ENCODE measurements at places on chromosomes 4 and X.

DNA sequence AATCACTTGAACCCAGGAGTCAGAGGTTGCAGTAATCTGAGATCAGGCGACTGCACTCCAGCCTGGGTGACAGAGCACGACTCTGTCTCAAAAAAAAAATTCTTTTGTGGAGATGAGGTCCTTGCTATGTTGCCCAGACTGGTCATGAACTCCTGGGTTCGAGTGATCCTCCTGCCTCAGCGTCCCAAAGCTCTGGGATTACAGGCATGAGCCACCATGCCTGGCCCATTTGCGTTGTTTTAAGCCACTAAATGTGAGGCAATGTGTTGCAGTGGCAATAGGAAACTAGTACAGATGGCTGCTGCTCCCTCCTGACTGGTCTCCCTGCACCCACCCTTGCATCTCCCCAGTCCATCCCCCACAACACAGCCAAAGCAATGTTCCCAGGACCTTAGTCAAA is 40.0 kb upstream of the APLN start:
- DNase-seq: no peak

DNA sequence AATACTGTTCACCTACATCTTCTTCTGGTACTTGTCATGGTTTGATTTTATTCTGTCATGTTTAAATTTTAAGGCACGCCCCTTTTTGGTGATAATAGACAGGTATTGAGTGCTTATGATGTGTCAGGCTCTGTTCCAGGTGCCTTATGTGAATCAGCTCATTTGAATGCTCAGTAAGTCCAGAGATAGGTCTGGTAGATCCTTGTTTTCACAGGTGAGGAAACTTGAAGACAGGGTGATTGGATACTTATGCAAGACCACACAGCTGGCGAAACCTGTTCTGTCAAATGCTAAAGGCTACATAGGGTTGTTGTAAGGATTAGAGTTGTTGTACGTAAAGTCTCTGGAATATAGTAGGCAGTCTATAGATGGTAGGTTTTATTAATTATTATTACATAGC is 9.6 kb upstream of the SLC25A14 start:
- DNase-seq: no peak

GRCh38 chr4:103934178-103934789 is 214.5 kb upstream of the TACR3 start:
- no peak for DNase-seq

GRCh38 chr4:109462297-109462696 is 28.7 kb downstream of the SEC24B start:
- DNase-seq: no peak

GRCh38 chr4:6916587-6917460 is 7.2 kb downstream of the TBC1D14 start:
- DNase-seq: peak; percentile 45

DNA sequence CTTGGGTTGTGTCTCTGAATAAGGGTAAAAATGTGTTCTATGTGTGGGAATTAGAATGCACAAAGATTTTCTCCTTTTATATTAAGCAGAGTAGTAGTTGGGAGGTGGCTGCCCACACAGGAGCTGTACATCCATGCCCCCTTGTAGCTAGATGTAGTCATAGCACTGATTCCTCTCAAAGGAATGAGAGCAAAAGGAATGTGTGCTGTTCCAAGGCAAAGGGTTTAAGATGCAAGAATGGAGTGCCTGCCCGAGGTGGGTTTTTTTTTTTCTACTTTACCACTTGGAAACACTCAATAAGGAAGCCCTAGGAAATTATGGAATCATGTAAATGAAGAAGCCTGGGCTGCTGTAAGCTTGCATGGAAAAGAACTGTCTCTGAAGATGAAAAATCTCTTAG is 2183.2 kb upstream of the AGA start:
- DNase-seq: no peak

GRCh38 chr4:156950090-156950489 is 21.5 kb downstream of the PDGFC start:
- DNase-seq: no peak

- no peak for DNase-seq
These were observed at the start of gene TRO for GRCh38 chrX:54920610-54921426. TRO (plus strand) TSS chrX:54920824; CDS start chrX:54922247, 1,423 bp downstream.

DNA sequence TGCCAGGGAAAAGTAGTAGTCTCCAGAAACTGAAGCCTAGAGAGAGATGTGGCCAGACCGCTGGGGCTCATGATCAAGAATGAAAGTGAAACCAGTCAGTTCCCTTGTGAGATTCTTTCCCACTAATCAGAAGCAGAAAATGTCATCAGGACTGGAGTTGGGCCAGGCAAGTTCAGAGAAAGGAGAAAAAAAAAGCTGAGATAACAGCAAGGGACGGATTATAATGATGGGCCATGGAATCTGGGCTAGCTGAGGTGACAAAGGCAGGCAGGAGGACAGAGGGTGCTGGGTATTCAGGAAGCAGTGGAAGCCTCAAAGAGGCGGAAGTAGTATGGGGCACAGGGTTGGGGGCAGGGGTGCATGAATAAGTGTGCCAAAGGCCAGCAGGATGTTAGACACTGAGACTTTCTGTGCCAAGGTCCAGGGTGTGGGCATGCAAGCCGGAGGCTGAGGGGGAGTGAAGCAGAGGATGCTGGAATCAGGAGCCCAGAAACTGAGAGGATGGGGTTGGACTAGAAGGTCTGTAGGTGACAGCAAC is 2.5 kb downstream of the CXorf38 start:
- DNase-seq: no peak

GRCh38 chr4:30103455-30103854 is 616.7 kb upstream of the PCDH7 start:
- no peak for DNase-seq

DNA sequence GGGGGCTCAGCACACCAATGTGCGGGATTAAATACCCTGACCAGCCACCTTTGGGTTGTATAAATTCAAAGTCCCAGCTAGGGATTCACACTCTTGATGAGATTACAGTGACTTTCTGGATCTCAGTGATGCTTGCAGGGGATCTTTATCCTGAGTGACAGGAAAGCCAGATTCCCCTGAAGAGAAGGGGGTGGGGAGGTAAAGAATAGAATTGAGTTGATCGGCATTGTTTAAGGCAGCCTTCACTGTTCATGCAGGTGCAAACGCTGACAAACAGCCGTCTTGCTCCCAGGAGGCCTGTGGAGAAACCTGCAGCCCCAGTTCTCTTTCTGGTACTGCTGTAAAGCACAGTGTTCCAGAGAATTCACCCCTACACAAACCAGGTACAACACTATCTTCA is 19.0 kb downstream of the CXXC4 start:
- no peak for DNase-seq

DNA sequence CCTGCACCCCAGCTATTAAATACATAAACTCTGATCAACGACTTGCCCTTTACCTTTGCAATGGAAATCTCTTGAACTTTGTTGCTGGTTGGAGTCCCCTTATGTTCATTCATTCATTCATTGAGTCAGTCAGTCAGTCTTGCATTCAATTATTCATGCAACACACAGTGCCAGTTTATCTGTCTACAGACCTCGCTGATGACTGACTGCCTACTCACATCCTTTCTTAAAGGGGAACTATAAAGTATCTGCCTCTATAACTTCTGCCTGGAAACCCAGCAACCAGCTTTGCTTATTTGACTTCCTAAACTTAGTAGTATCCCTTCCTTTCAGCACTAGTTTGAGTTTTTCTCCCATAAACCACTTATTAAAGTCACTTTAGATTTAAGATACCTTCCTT is 620.8 kb upstream of the ADGRL3 start:
- no peak for DNase-seq

- no peak for DNase-seq
These were observed 25.3 kb downstream of the DCX start for GRCh38 chrX:111386615-111387233.

- no peak for DNase-seq
These were observed 91.3 kb downstream of the PPP1R2C start for GRCh38 chrX:42686706-42687105.

GRCh38 chr4:65510976-65511375 is 159.3 kb downstream of the EPHA5 start:
- no peak for DNase-seq

DNA sequence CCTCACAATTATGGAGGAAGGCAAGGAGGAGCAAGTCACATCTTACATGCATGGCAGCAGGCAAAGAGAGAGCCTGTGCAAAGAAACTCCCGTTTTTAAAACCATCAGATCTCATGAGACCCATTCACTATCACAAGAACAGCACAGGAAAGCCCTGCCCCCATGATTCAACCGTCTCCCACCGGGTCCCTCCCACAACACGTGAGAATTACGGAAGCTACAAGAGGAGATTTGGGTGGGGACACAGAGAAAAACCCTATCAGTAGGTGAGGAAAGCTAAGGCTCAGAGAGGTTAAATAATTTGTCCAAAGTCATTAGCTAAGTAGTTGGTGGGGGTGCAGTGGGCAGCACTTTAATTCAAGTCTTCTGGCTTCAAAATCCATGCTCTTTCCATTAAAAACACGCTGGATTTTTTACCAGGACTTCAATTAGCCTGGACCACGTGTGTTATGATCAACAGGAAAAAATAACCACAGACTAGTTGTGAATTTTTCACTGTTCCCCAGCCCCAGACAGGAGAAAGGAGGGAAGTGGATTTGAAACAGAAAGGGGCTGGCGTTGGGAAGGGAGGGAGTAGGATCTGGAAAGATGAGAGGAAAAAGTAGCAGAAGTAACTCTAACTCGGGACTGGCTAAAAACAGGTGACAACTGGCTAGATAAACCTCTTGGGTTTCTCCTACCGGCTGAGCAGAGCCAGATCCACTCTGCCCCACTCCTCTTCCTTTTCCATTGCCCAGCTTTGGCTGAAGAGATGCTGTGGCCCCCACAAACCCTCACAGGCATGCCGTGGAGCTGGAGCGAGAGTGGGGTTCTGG is 986 bp downstream of the MTMR8 start:
- DNase-seq: no peak

GRCh38 chr4:119585771-119586170 is 42.8 kb downstream of the PDE5A start:
- no peak for DNase-seq

- DNase-seq: no peak
These were observed 61.5 kb downstream of the GALNT7 start for GRCh38 chr4:173230062-173230461.

DNA sequence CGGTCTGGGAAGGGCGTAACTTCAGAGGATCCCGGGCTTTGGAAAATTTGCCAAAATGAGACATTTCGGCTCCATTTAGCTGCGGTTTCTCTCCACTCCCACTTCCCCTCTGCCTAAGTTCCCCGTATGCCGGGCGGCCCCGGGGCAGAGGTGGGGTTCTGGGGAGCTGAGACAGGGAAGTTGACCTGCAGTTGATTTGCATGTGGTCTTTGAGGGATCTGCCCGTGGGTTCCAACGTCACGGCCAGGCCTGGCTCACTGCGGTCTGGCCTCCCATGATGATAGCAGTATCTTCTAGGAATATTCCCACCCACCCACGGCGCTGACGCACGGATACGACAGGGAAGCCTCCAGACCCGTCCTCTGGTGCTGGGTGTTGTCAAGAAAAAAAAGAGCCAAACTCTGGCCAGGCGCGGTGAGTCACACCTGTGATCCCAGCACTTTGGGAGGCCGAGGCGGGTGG is 27.3 kb upstream of the CRLF2 start:
- DNase-seq: no peak

GRCh38 chrX:16160729-16161128 is 6.6 kb upstream of the MAGEB17 start:
- no peak for DNase-seq

GRCh38 chr4:98490251-98490650 is 168.2 kb downstream of the TSPAN5 start:
- no peak for DNase-seq

GRCh38 chr4:20997886-20998285 is 297.6 kb downstream of the PACRGL start:
- no peak for DNase-seq

DNA sequence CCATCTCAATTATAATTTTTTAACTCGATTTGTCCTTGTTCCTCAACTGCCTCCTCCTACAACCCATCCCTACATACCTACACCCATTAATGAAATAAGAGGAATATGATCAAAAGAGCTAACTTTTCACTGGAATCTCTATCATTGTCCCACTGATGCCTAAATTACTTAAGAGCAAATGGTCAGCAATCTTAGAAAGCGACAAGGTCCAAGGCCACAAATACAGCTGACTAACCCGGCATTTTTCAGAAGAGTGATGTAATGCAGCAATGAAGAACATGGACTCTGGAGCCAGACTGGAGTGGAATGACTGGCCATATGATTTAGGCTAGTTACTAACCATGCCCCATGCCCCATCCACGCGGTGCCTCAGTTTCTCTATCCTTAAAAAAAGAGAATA is 56.2 kb downstream of the PPA2 start:
- no peak for DNase-seq

DNA sequence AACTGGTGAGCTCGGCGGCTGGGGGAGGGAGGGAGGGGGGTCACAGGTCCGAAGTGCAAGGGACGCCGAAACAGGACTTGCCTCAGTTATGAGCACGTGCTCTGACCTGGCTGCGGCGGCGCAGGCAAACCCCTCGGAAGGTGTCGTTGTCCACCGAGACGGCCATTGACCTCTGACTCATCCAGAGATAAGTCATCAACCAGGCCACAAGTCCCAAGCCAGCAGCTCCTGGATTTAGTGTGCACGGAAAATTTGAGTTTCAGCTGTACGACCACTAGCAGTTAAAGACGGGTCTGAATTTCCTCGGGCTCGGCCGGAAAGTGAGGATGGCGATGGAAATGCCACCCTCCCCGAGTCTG is 674 bp downstream of the SH3D19 start:
- no peak for DNase-seq

- no peak for DNase-seq
These were observed 323.4 kb upstream of the SLC7A11 start for GRCh38 chr4:138565576-138565975.

GRCh38 chrX:45788941-45789348 is 588.3 kb upstream of the DIPK2B start:
- DNase-seq: no peak

GRCh38 chrX:145919400-145919799 is 101.8 kb downstream of the SLITRK2 start:
- no peak for DNase-seq

DNA sequence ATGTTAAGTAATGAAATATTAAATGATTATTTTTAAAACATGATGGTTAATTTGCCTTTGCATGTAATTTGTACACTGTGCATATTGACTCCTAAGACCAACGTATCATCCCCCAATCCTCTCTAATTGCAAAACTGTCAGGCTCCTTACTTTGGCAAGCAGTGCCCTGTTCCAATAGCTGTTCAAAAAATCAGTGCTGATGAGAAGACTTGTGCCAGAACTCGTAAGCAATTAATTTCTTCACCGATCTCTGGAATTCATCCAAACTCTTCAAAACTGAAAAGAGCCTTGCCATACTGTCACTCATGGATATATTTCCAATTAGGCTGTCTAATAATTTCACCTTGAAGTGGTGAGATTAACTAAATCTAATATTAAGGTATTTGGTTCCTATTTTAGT is 493.9 kb upstream of the NDST4 start:
- no peak for DNase-seq

DNA sequence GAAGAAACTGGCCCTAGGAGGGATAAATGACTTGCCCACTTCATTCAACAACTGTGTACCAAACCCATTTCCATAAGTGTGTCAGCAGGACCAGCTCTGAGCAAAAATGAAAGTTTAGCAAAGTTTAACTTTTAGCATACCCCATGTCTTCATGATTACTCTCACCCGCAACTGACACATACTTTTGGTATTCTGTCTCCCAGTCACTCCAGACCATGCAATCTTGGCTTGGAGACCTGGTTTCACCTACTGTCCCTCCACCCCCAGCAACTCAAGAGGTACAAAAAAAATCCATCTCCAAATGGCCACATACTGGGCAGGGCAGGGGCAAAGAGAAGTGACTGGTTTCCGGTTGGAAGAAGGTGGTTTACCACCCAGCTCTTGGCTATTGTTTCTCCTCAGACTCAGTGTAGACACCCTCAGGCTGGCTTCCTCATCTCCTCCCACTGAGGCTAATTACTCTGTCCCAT is 79.8 kb downstream of the RLIM start:
- DNase-seq: no peak

GRCh38 chr4:30714408-30715031 is 5.6 kb upstream of the PCDH7 start:
- DNase-seq: no peak
